M059J (cell line): ENCODE measurements at places on chromosomes 1 and 21. TPM values are rescaled to one million over a fixed set of nuclear protein-coding genes. Genes with fewer than 3 reads are reported as not detected.

Gene TNFAIP8L2
- total RNA-seq, result not detected in 2 replicates

- DNase-seq, result no peak
Observed at GRCh38 chr1:181391301-181391900, 91.9 kb upstream of the CACNA1E start.

Gene MAP10
- total RNA-seq, result 3.9 and 6.9 TPM in 2 replicates

- DNase-seq, result peak; percentile 45
Observed at GRCh38 chr1:234758851-234759250, 148.9 kb upstream of the IRF2BP2 start.

Gene TEDDM1
- not detected in 2 replicates for total RNA-seq

Gene LAPTM5
- total RNA-seq, result 3.4 and 4.1 TPM in 2 replicates

- no peak for DNase-seq
Observed at GRCh38 chr1:169148472-169149252, 42.2 kb downstream of the ATP1B1 start.

Gene CRYBG2
- 0.42 and 2.0 TPM in 2 replicates for total RNA-seq

Gene MAN1C1
- 3.3 and 4.4 TPM in 2 replicates for total RNA-seq
